ENCODE measurements at places on chromosomes 16 and 17.

DNA sequence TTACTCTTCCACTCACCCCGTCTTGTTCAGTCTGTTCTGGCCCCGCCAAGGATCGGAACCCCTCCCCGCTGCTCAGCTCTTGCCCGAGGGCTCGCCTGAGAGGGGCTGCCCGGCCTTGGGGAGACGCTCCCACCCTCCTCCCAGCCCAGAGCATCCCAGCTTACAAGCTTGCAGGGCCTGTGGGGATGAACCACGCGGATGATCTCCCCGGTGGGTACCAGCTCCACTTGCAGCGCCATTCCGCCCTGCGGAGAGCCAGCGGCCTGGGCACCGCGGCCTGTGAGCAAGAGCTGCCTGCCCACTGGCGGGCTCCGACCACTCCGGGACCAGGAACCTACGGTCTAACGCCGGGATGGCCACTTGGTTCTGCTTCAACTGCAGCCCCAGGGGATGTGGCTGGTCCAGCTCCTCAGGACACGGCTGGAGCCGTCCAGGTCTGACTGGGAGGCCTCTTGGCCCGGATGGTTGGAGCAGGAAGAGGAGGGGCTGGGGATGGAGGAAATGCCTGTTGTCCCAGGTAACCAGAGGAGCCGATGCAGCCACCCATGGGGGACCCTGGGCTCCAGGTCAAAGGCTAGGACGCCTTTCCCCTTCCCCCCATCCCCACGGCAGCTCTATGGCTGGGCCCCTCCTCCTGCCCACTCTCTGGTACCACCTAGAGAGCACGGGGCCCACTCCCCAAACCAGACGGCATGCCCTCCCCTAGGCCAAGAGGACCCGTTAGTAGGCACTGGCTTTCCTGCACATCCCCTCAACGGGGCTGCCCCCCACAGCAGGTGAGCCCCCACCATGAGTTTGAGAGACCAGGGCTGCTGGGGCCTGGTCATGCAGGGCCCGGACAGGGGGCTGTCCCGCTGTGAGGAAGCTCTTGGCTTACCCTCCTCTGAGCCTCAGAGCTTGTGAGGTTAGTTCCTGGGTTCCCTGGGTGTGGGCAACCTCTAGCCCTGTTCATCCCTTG, at the start of gene MYO1C:
Gene MYO1C, minus strand, starts transcription at position 438 of the 958 bp plus-strand sequence. Its CDS starts 199 bp downstream, at position 239.
- DNase-seq, result no peak

GRCh38 chr17:76702076-76702475, 8.7 kb downstream of the MXRA7 start:
- no peak for DNase-seq

DNA sequence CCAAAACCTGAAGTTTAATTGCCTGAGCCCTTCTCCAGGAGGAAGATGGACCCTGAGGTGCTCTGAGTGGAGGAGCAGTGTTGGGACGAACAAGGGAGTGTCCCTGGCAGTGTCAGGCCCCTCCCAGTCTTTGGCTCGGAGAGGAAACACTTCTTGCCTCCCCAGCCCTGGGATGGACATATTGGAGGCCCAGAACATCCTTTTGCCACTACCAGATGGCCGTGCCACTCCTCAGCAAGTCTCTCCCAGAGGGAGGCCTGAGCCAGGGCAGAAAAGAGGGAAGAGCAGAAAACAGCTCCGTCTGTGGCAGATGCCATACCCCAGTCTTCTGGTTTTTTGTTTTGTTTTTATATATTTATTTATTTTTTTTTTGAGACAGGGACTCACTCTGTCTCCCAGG, 91.5 kb upstream of the CRHR1 start:
- DNase-seq, result no peak

GRCh38 chr16:47463771-47464624, 2.9 kb downstream of the PHKB start:
- no peak for DNase-seq

DNA sequence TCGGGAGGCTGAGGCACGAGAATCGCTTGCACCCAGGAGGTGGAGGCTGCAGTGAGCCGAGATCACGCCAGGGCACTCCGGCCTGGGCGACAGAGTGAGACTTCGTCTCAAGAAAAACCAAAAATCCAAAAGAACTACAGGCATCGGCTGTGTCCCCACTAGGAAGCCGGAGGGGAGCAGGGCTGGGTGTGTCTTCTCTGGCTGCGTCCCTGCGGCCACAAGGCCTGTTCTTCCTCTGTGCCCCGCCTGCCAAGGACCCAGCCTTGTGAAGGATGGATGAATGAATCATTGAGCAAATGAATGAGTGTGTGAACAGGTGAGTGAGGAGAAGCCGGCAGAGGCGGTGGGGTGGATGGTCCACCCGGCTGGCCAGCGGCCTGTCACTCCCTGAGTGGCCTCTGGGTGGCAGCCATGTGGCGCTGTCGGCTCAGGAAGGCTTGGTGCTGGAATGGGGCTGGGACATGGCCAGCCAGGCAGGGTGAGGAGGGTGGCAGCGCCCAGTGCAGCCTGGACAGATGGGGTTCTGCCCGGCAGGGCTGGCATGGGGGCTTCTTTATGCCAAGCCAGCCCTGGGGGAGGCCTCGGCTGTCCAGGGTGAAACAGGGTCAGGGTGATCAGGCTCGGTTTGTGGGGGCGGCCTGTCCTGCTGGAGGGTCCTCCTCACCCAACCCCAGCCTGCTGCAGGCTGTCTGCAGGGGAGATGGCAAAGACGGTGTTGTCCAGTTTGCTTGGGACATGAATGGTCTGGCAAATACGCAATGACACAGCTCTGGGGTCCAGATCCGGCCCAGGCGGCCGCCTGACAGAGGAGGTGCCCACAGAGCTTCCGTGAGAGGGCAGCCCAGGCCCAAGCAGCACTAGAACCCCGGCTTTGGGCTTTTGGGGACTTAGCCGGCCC, 21.7 kb downstream of the SLC25A10 start:
- DNase-seq, result peak; percentile 64

DNA sequence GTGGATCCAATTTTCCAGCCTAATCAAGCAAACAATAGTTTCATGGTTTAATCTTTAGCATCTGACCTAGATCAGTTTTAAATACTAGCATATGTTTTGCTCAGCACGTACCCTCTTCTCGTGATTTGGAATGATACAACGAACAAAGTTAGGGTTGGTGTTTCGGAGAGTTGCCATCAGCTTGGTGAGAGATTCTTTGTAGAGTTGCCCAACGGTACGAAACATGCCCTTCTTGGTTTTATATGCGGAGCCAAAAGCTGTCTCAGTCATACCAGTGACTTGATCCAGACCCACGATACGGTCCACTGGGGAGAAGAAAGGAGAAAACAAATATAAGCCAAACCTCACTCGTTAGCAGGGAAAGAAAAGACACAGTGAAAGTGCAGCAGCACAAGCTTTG, 85.3 kb downstream of the NDEL1 start:
- no peak for DNase-seq

- DNase-seq, result no peak
Measured at GRCh38 chr16:74939688-74940087, 45.2 kb downstream of the WDR59 start.

DNA sequence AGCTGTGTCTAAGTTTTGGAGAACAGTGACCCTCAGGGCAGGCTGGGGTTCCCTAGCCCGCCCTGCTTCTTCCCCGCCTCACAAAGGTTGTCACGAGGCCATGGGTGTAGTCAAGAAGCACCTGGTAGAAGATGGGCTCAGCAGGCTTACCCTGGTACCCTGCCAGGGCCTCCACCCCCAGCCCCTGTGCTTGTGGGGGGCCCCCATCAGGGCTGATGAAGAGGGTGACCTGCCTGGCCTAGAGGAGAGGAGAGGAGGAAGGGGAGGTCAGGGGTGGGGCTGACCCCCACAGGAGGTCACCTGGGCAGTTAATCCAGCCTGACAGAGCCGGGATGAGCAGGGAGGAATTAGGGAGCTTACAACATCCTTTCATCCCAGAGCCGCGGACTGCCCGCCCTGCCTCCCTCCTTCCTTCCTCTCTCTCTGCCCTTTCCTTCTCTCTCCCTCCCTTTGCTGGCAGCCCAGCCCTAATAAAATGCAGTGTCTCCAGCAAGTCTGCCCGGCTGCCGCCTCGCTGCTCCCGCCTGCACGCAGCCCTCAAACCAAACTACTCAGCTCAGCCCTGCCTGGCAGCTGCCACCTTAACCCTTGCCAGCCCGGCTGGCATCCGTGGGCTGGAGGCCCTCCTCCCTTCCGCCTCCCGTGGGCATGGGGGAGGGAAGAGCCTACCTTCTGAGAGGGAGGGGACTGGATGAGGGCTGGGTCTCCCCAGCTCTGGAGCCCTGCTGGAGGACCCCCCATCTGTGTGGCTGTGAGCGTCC, 7.2 kb downstream of the DLX3 start:
- DNase-seq, result no peak

GRCh38 chr16:1707193-1707790, 1.3 kb downstream of the MAPK8IP3 start:
- peak; percentile 10 for DNase-seq

DNA sequence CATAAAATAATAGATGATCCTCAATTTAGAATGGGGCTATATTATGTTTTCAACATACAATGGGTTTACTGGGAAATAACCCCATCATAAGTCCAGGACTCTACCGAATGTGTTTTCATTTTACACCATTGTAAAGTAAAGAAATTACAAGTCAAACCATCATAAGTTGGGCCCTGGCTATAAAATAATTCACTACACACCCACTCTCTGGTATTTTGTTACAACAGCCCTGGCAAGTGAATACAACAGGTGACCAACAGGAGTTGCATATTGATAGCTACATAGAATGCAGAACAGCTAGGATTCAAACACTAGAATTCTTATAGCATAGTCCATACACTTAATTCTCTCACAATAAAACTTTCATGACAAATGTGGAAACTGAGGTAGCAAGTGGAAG, 673.0 kb upstream of the CA10 start:
- DNase-seq, result no peak

DNA sequence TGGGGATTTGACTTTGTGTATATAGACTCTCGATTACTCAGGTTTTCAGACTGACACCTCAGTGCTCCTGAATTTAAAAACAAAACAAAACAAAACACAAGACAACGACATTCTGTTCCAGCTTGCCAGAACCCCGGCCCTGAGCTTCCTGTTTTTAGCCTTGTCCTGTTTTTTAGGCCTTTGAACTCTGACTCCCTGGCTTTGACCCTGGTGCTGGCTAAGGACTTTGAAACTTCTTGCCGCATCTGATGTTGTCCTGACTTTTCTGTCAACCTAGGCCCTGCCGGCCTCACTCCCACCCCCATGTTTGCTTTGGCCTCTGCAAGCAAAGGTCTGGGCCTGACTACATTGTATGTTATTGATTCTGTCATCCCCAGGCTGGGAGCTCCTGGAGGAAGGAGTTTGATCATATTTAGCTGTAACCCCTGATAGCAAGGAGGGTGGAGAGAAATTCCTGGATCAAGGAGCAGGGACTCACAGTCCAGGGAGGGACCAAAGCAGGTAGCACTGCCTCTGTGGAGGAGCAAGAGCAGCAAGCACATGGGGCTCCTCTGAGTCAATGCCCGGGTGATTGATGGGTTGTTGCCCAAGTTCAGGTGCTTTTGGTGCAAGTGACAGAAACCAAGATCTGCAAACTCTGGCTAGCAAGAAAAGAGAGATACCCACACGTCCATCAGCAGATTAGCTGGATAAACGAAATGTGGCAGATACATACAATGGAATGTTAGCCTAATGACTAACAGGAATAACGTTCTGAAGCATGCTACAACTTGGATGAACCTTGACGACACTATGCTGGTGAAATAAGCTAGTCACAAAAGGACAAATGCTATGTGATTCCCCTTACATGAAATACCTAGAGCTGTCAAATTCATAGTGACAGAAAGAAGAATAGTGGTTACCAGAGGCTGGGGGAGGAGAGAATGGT, 7.7 kb downstream of the CCL16 start:
- DNase-seq, result no peak

DNA sequence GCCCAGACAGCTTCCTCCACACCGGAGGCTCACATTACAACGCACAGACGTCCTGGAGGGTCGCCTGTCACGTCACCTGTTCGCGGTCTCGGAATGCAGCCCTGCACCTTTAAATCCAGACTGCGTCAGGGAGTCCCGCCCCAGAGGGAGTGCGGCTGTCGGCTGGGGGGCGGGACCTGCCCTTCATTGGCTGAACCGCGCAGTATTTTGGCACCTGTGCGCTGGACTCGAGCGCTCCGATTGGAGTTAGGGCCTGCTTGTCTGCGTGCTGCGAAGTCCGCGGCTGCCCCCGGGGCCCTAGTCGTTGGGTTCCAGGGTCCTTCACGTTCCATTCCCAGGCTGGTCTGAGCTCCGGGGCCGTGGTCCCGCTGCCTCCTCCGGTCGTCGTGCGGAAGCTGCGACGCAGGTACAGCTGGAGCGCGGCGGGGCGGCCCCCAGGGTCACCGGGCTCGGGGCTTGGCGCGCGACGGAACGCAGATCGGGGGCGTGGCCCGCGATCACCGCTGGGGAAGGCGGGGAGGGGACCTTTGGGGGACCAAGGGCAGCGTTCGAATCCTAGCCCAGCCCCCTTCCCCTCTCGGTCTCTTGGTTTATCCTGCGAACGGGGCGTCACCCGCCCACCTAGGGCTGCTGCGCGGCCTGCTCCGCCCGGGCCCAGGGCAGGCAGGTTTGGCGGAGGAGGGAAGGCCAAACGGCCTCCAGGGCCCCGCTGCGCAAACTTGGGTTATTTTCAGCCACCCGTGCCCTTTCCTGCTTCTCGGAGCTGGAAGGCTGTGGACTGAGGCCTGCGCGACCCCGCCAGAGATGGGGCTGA, at the start of gene MIEF2:
Gene MIEF2, plus strand, starts transcription at position 331 of the 814 bp plus-strand sequence. CDS start 2,059 bp downstream, outside the sequence.
- DNase-seq, result peak; percentile 94

DNA sequence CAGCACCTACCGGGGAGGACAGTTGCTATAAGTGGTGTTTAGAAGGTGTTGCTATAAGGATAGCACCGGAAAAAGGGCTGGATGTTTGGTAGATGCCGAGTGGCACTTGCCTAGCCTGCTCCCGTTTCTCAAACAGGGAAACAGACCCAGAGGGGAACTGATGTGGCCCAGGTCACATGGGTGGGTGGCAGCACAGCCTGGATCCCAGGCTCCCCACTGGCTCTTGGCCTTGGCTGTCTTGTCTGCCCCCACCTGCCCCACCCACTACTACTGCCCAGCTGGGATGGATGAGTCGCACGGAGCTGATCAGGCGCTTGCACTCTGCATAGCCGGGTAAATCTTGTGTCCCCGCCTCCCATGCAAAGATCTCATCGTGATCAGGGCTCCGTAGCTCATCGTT, 7.2 kb downstream of the SMTNL2 start:
- no peak for DNase-seq

- no peak for DNase-seq
Measured at GRCh38 chr17:11935734-11936406, 61.4 kb downstream of the ZNF18 start.

DNA sequence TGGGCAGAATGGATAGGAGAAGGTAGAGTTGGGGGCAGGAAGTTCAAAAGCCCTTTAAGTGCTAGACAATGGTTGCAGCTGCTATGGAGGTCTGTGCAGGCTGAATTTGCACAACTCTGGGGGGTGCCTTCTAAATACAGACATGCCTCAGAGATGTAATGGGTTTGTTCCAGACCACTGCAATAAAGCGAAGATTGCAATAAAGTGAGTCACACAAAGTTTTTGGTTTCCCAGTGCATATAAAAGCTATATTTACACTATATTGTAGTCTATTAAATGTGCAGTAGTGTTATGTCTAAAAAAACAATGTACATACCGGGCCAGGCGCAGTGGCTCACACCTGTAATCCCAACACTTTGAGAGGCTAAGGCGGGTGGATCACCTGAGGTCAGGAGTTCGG, 60.5 kb upstream of the MYOCD start:
- no peak for DNase-seq

- DNase-seq, result no peak
Measured at GRCh38 chr17:75640556-75641119, 7.4 kb downstream of the SMIM5 start.

- DNase-seq, result peak; percentile 23
Measured at GRCh38 chr17:31489295-31490018, 98.0 kb downstream of the RAB11FIP4 start.

GRCh38 chr16:11047939-11048800, 103.8 kb downstream of the CLEC16A start:
- DNase-seq, result no peak

- DNase-seq, result no peak
Measured at GRCh38 chr17:74435775-74436359, 4.0 kb downstream of the GPRC5C start.

All from CD4-positive, alpha-beta T cell treated with Interleukin-17A for 1 hour (primary cell).